ENCODE measurements at places on chromosomes 5 and 9.

DNA sequence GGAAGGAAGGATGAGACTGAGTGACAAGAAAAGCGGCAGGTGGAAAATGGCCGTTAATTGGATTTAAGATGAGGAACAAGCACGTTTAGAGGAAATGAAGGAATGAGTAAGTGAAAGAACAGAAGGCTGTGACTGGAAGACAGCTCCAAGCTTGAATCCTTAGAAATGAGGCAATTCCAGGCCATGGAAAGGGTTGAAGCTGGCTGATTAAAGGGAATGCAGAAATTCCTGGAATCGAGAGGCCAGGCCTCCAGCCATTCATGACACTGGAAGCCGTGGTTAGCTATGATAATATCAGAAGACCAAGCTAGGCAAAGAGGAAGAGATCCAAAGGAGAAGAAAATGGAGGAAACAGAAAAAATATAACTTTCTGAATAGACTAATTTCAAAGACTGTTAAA is 84.2 kb downstream of the ARL15 start:
- DNase-seq = no peak

DNA sequence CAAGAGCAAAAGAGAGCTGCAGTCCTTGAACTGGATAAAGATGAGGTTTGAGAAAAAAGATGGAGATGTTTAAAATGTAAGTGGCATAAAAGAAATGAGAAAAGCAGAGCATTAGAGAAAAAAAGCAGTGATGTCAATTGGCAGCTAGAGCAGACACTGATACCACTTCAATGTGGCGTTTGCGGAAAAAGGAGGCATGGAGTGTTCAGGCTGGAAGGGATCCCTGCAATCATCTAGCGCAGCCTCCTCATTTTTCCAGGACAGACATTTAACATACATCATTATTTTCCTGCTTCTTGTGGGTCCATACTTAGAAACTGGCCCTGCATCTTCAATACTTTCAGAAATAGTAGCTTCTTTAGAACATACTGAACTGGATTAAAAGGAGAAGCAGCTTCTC is 563.8 kb downstream of the PTPRD start:
- DNase-seq = no peak

DNA sequence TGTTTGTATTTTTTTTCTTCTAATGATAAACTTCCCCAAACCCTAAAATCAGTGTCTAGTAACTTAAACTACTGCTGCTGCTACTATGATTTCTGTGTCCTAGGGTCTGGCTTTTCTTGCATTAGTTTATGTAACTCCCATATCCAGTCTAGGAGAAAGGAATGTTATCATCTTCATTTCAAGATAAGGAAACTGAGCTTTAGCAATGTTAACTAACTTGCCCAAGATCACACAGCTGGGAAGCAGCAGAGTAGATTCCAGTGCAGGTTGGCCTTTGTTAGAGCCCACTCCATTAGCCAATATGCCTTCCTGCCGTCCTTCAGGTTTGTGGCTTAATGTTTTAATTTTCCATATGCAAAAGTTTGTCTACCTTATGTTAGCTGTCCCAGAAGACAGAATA is 10.4 kb downstream of the TMEM171 start:
- no peak for DNase-seq

- DNase-seq = no peak
Observed at GRCh38 chr5:36444582-36445418, 143.1 kb upstream of the RANBP3L start.

- DNase-seq = no peak
Observed at GRCh38 chr9:28051559-28052503, 478.6 kb upstream of the C9orf72 start.

- no peak for DNase-seq
Observed at GRCh38 chr9:116434314-116434713, 252.8 kb upstream of the TRIM32 start.

- DNase-seq = no peak
Observed at GRCh38 chr5:136001466-136001981, 27.3 kb upstream of the TGFBI start.
